Left lobe of liver (tissue), 2 donors: ENCODE measurements at places on chromosomes 3 and 15. TPM values are rescaled to one million over a fixed set of nuclear protein-coding genes. Genes with fewer than 3 reads are reported as not detected.
A peak's percentile ranks its signal among the peaks of the same experiment; 100 is the strongest.

GRCh38 chr15:59247364-59247763, 40.7 kb downstream of the LDHAL6B start:
- DNase-seq: peak; percentile 57

- no peak for DNase-seq
Measured at GRCh38 chr3:64161481-64161952, 63.7 kb downstream of the PRICKLE2 start.

- DNase-seq: no peak
Measured at GRCh38 chr3:176526225-176526624, 671.1 kb downstream of the TBL1XR1 start.

GRCh38 chr3:194811118-194811517, 125.4 kb downstream of the FAM43A start:
- DNase-seq: no peak

The PLA2G4B gene
- total RNA-seq: 5.9 TPM

- no peak for DNase-seq
Measured at GRCh38 chr3:194647747-194648146, 14.5 kb upstream of the TMEM44 start.

GRCh38 chr3:73804204-73804603, 179.5 kb upstream of the PDZRN3 start:
- no peak for DNase-seq

The CCRL2 gene
- 0.55 TPM for total RNA-seq

GRCh38 chr3:187006864-187007630, 76.7 kb downstream of the ST6GAL1 start:
- DNase-seq: no peak

GRCh38 chr3:100277255-100277800, 16.5 kb downstream of the TBC1D23 start:
- DNase-seq: no peak

DNA sequence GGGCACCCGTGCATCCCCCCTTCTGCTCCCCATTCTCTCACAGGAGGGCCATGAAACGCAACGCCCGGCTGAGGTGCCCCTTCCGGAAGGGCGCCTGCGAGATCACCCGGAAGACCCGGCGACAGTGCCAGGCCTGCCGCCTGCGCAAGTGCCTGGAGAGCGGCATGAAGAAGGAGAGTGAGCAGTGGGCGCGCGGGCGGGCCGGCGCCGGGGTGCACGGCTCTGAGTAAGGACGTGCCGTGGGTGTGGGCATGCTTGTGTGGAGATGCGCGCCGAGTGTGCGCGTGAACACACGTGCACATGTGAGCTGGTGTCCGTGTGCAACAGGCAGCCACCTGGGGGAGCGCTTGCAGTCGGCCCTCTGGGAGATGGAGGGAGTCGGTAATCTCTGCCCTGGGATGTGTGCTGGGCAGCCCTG, 28.1 kb downstream of the NR1I2 start:
- DNase-seq: no peak

DNA sequence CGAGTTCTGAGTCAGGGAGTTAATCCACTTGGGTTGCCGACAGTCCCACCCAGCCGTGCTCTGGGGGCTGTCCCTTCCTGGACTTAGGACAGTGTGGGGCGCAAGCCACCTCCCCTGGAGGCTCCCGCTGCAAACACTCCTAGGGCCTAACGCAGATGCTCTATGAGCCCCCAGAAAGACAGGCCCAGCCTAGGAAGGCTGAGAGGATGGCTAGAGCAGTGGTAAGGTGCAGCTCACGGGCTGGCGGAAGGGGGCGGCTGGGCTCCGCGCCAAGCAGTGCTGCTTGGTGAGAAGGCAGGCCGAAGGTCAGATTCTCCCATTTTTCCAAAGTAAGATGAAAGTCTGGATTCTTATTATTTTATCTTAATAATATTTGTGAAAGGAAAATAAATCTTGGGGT, 84.6 kb upstream of the ALDH1L1 start:
- no peak for DNase-seq

DNA sequence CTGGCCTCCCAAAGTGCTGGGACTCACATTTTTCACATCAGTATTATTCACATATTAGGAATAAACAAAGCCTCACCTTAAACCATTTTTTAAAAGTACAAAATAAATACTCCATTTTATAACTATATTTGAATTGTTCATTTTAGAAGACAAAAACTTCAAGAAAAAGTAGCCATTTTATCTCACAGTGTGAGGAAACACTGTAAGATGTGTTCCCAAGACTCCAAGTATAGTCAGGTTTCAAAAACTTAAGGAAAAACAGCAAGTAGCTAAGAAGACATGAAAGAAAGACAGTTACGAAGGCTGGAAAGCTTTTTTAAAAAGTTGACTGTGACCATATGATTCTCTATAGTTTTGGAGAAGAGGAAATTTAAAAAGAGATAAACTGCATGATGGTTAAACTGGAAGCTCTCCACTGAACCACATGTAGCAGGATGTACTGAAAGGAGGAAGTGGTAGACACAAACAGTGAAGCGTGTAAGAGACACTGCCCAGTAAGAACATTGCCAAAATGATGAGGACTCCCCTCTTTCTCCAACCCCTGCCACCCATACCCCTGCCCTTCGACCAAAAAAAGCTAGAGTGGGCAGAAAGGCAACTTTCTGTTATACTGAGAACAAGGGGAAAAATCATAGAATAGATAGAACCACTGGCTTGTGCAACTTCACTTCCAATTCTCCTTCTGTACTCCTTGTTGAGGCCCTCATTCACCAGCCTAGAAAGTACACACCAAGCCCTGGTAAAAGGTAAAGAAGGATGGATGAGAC, 6.2 kb upstream of the TMF1 start:
- DNase-seq: no peak

DNA sequence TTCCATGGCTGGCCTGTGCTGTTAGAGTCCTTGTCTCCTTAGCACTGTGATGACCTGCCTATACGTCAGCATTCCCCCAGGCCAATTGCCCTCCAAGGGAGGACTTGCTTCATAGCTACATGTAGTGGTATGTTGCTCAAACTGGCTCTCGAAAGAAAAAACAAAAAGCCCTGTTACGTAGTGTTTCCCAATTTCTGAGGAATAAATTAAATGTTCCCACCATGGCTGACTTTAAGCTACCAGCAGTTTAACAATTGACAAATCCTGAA, 54.6 kb downstream of the WNT7A start:
- DNase-seq: no peak

The GRK7 gene
- not detected for total RNA-seq

- DNase-seq: no peak
Measured at GRCh38 chr3:40099871-40100270, 209.6 kb upstream of the EIF1B start.

GRCh38 chr3:36649125-36649524, 115.2 kb downstream of the DCLK3 start:
- DNase-seq: no peak

GRCh38 chr3:95705786-95706418, 1108.5 kb upstream of the EPHA6 start:
- DNase-seq: no peak

The ACAD11 gene
- total RNA-seq: 104 TPM

GRCh38 chr3:111143-112069, 85.2 kb upstream of the CHL1 start:
- no peak for DNase-seq

- DNase-seq: peak; percentile 69
Measured at GRCh38 chr3:120682095-120682681, at the start of gene HGD. Gene HGD (minus strand): TSS chr3:120682239. CDS start chr3:120682111, 128 bp downstream.

GRCh38 chr3:47482366-47482765, 6.6 kb upstream of the SCAP start:
- DNase-seq: no peak

GRCh38 chr15:66850078-66850991, 148.3 kb downstream of the SMAD6 start:
- DNase-seq: peak; percentile 53

- no peak for DNase-seq
Measured at GRCh38 chr15:38190501-38190900, 62.1 kb upstream of the SPRED1 start.

- no peak for DNase-seq
Measured at GRCh38 chr15:49290191-49290590, 120.1 kb downstream of the GALK2 start.

- no peak for DNase-seq
Measured at GRCh38 chr15:24848050-24848449, 106.7 kb upstream of the SNRPN start.

DNA sequence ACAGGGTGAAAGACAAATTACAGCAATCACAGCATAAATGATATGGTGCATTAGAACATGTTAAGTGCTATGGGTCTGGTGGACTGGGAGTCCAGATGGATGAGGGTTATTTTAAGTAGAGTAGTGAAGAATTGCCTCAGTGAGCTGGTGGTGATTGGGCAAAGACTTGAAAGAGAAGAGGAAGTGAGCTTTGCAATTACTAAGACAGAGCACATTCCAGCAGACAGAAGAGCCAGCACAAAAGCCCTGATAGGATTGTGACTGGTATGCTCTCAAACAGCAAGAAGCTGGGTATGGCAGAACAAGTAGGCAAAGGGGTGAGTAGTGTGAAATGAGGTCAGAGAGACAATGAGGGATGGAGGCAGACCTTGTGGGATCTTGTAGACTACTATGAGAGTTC, 2.1 kb upstream of the ACKR4 start:
- DNase-seq: no peak

GRCh38 chr3:135368316-135368715, 573.3 kb downstream of the EPHB1 start:
- no peak for DNase-seq

GRCh38 chr3:58116161-58116955, 94.4 kb downstream of the DNASE1L3 start:
- no peak for DNase-seq

DNA sequence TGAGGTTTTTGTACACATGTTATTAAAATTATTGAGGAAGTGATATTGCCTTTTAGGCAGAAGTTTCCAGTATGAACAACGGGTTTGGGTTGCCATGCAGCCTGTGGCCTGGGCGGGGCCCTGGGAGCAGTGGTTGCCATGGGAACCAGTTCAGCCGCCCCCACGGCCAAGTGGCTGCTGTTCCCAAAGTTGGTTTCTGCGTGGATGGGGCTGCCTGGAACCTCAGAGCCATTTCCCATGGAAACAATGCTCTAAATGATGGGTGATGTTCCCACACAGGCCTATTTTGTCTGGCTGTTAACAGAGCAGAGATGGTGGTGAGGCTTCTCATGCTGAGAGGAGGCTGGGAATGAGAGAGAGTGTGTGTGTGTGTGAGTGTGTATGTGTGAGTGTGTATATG, 19.5 kb downstream of the MRAS start:
- no peak for DNase-seq

The NOX5 gene
- 0.13 TPM for total RNA-seq

DNA sequence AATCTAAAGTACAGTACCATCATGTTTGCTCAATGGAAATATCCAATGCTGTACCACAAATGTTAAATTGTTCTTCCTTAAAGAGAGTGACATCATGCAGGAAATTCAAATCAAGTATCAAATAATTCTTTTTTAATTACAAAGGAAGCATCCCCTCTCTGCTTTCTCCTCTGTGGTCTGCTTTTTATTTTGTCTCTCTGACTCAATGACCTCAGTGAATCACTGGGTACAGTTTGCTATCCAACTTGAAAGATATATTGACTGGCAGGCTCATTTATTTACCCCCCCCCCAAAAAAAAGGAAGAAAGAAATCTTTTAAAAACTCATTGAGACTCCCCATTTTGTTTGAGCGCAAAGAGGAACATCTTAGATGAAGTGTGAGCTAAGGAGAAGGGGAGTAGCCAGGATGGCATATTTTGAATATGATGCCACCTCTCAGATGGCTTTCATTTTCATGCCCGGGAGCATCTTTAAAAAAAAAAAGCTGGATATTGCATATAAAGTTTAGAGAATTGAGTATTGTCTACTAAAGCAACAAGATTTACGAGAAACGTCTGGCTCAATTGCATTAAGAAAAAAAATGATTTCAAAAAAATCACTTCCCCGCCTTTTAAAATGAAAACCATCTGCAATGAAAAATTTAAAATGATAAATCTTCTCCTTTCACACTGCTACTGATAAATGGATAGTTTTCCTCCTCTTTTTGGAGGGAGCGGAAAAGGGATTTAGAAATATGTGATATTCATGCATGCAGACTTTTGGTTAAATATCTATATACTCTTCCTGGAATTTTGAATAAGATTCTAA, 307.1 kb upstream of the DPH6 start:
- DNase-seq: no peak

The SSUH2 gene
- not detected for total RNA-seq

The PKM gene
- 31.0 TPM for total RNA-seq
